ENCODE measurements at places on chromosomes 11 and 22.

DNA sequence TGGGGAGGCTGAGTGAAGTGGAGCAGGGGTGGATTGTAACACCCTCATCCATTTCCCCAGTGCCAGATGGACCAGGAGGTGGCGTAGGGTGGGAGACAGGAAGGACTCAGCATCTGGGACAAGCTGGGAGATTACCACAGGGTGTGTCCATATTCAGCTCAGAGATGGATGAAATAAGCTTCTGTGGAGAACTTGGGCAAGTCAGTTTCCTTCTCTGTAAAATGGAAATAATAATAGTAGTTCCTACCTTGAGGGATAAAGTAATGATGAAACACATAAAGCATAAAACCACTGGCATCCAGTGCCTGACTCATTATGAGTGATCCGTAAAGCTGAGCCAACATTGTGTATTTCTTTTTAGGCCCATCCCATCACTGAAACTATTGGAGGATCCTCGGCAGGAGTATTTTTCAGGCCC, 607 bp upstream of the ROBO4 start:
- no peak for DNase-seq

- DNase-seq, result no peak
Observed at GRCh38 chr11:81897639-81898038, 836.0 kb downstream of the FAM181B start.

DNA sequence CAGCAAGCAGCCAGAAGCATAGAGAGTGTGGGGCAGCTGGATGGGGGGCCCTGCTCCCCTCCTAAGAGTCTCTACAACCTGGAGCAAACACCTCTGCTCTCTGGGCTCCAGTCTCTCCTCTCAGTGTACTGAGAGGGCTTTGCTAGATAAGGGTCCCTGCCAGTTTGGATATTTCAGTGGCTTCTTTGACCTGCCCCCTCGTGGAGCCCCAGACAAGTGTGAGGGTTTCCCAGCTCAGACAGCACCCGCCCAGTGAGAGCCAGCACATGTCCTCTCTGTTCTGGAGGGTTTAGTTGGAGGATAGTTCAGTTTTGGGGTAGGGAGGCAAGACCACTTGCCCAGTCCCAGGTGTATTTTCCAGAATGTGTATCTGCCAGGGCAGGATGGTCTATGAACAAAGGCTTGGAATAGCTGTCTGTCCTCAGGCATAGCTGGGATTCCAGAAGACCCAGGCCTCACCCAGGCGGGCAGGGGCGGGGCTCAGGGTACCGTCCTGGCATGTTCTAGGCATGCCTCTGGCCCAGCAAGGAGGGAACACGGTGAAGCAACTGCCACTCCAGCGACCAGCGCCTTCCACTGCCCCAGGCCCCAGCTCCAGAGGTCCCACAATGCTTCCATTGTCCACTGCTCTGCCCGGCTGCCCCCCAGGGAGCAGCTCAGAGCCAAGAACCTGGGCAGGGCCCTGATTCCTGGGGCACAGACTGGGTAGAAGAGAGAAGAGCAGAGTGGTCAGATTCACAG, 7.5 kb upstream of the MICALL1 start:
- no peak for DNase-seq

GRCh38 chr22:49334449-49334789, 493.3 kb downstream of the BRD1 start:
- no peak for DNase-seq

GRCh38 chr22:18133452-18133851, 16.5 kb upstream of the USP18 start:
- DNase-seq, result no peak

- DNase-seq, result no peak
Observed at GRCh38 chr11:70489276-70489675, 90.9 kb downstream of the CTTN start.

- DNase-seq, result no peak
Observed at GRCh38 chr11:98600786-98601773, 419.7 kb upstream of the CNTN5 start.

DNA sequence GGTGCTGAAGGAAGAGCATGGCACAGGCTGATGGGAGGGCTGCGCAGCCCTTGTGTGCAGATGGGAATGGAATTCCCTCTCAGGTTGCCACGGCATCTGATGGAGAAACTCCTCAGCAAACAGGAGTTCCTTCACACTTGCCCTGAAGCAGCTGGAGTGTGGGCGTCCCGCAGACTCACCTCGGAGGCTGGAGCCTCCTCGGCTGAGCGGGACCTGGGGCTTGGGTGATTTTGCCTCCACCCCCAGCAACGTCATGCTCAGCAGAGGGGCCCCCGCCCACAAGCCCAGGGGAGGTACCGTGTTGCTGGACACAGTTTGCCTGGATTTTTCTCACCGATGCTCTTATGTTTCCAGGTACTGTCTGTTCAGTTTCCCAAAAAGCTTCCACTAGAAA, 63.4 kb downstream of the MYO7A start:
- no peak for DNase-seq

DNA sequence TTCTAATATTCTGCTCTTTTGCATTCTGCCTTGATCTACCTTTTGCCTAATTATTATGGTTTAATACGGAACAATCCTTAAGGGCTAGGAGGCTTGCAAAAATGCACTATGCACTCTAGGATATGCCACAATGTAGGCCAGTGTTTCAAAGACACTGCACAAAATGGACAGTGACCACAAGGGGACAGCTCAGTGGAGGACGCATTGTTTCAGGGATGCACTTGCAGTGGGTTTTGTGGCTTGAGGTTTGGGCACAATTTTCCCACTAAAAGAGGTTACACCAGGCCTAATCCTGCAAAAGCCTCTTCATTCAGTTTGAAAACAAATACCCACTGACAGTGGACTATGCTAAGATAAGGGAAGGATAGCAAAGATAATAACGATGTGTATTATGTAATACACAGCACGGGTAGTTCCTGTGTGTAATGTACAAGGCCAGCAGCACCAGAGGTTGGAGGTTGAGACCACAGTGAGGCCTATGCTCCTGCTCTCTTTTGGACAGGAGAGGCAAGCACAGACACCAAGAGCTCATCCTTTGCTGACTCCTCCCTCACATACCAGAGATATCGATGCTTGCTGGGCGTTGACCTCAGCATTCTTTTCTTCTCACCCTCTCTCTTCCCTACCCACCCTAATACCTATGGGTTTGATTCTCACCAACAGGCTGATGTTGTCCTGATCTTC, 12.7 kb downstream of the MAP6 start:
- no peak for DNase-seq

DNA sequence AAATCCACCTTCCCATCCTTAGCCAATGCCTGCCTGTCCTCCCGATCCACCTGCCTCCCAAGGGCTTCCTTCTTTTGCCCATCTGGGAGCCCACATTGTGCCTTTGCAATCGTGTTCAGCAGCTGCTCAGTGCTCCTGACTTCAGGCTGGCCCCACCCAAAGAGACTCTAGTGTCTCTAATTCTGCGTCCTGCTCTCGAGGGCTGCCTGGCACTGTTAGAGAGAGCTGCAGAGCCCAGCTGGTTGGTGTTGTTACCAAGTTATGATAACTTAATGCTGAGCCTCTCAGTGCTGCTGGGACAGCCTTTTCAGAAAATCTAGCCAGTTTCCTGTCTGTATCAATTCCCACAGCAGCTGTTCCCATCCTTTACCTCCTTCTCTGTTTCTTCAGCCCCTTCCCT, 69.1 kb downstream of the MICAL2 start:
- no peak for DNase-seq

DNA sequence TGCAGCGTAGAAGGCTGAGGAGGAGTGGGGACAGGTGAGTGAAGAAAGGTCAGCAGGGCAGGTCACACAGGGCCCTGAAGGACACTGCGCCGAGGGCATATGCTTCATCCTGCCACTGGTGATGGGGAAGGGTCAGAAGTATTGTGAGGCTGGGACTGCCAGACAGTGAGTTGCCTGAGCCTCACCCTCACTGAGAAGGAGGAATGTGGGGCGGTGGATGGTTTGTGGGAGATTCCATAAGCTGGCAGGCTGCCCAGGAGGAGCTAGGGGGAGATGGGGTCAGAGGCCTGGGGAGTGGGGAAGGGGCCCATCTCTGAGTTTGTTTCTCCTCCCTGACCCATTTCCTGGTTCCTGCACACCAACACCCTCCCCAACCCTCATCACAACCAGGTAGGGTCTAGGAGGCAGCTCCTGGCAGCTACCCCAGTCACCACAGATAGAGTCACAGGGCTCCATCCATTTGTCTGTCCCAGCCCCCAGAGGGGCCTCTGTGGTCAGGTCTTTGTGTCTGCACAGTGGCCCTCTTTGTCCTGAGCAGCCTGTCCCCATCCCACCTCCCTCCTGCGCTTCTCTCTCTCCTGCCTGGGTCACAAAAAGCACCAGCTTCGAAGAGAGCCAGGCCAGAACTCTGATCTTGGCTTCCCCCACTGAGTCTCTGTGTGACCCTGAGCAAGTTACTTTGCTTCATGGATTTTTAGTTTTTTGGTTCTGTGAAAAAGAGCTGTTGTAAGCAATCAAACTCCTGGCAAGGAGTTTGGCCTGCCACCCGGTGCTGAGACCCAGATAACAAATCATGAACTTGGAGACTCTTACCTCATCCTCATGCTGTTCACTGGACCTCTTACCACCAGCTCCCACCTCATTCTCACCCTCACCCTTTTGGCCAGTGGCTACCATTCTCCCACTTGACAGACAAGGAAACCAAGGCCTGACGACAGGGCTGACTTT, 4.6 kb upstream of the P2RY2 start:
- DNase-seq, result no peak

GRCh38 chr11:123547180-123547579, 107.2 kb downstream of the SCN3B start:
- DNase-seq, result peak; percentile 25

DNA sequence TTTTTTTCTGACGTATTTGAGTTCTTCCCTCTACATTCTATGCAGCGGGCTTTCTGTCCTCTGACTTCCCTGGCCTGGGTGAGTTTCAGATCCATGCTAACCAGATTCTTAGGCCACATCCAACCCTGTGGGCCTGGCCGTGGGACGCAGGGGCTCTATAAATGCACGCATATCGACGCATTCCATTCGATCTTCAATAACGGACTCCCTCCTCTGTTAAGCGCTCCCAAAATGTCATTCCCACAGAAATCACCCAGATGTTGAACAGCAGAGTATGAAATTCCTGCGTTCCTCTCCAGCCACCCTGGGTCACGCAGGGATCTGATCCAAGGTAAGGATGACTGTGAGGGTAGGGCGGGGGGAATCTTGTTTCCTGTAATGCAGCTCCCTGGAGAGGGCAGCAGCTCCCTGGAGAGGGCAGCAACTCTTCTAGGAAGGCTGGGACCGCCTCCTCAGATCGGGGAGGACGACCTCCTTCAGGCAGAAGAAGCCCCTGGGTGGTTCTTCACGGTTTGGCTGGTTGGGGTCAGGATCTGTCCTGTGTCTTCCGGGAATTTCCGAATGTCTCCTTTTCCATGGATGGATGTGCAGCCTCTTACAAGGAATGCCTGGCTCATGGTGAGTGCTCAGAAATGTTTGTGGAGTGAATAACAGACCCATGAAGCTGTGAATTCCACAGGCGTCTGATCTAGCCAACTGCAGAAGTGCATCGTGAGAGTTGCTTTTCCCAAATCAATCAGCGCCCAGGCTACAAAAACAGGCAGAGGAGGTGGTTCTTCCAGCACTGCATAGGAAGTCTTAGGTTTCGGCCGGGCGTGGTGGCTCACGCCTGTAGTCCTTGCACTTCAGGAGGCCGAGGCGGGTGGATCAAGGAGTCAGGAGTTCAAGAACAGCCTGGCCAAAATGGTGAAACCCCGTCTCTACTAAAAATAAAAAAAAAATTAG, 12.2 kb downstream of the MRGPRD start:
- no peak for DNase-seq

DNA sequence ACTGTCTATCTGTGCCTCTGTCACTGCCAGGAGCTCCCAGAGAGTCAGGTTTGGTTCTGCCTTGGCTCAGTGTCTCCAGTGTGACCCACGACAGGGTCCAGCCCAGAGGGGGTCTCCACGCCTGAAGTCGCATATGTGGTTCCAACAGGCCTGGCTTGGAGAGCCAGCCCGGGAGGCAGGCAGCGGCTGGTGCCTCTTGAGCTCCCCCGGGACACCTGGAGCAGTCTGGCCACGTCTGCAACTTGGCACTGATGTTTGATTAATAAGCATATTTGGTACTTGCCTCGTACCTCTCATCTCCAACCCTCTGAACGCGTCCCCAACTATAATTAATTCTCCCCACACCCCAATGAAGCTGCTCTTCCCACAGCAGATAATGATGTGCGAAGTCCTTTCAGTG, 31.7 kb upstream of the SHISAL1 start:
- DNase-seq, result no peak

DNA sequence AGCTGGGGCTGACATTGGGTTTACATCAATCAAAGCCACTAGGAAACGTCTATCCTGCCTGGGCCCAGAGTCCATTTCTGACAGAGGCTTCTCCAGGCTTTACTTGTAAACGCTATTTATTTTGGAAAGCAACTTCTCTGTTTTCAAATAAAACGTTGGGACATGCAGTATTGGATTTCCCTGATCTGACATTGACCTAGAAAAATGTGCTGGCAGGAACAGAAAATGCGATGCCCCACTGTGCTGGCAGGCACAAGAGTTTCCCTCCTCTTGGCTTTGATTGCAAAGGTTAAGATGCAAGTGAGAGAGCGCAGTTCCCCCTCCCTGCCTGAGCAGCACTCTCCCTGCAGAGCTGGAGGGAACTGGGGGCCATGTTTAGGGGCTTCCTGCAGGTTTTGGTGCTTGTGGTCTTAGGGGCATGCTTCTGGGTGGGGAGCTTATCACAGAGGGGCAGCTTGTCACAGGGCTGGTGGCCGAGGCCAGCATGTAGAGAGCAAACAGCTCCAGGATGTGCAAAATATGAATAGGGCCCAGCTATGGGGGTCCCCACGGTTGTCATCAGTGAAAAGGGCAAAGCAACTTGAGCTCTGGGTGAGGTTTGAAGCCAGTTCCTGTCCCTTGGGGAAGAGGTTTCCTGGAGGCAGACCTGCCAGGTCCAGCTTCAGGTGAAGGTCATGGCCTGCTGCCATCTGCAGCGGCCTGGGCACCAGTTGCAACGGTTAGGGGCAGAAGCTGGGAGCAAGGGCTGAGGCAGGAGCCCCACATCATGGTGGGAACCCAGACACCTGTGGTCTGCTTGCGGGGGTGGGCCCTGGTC, 42.3 kb upstream of the DKK3 start:
- no peak for DNase-seq

GRCh38 chr11:117992620-117993019, 6.4 kb downstream of the IL10RA start:
- no peak for DNase-seq

DNA sequence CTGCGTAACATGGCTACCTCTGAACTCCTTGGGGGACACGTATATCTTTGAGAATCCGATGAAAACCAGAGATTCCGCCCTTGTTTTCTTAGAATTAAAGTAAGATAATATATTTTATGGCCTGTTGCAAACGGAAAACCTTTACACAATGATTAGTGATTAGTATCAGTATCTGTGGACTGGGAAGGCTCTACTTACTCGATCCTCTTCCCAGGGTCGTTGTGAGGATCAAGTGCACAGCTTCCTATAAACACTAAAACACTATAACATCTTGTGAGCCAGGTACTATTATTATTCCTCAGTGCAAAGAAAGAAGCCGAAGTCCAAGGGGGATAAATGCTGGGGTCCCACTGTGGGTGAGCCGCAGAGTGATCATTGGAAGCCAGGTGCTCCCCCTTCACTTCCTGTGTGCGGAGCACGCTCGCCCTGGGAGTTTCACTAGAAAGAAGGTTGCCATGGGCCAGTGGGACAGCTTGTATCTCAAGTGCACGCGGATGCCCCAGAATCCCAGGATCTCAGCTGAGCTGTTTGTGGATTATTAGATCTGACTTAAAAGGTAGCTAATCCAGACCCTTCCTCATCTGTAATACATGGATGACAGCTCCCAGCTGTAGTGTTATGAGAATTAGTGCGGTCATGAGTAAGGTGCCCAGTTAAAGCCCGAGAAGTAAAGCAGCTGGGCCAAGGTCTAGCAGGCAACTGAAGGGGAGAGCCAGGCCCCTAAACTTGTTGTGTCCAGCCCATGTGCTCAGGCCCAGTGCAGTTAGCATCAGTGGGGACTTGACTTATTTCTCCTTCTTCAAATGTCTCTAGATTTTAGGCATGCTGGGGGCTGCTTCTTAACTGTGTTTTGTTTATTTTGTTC, 839 bp downstream of the CBY1 start:
- no peak for DNase-seq

Measured in GM12864 (cell line).